ENCODE measurements at places on chromosomes 1 and 21.

GRCh38 chr1:170131984-170132383 lies 13.8 kb upstream of the NTMT2 start:
- DNase-seq: no peak

GRCh38 chr21:42989816-42990650 lies 15.7 kb downstream of the PKNOX1 start:
- no peak for DNase-seq

DNA sequence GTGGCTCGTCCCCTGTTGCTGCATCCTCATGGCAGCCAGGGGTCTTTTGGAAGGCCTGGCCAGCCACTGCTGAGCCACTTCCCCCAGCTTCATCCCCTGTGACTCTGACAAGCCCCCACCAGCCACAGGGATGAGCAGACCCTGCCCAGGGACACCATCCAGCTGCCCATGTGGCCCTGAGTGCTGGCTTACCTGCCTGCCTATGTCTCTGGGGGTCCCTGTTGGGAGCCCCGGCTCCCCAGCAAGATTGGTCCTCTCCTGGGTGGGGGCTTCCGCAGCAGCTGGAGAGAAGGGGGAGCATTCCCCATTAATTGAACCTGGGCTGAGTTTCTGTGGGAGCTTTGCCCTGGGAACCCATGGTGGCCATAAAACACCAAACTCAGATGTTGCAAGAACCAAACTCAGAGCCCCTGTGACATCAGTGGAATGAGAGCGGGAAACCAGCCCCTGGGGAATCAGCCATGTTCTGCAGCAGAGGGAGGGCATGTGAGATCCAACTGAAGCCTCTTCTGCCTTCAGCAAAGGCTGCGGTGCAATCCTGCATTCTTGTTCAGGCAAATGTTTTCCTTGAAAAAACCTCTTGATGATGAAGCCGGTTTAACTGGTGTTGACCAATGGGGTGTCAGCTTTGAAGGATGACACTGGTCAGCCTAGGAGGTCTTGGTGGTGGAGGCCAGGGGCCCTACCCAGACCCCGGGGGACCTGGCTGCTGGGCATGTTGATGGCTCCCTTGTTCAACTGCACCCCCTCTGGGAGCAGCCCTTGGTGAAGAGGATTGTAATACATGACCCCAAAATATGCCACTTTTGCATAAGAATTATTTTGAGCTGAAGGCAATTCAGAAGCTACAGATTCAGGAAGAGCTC lies 28.3 kb upstream of the COL18A1 start:
- DNase-seq: no peak

GRCh38 chr1:180178511-180179161 lies 24.0 kb downstream of the QSOX1 start:
- peak; percentile 37 for DNase-seq

- DNase-seq: no peak
Observed at GRCh38 chr1:248324468-248324867, at the start of gene OR2M7. Gene OR2M7, minus strand, starts transcription at chr1:248324568. Its CDS starts 0 bp downstream, at chr1:248324568.

DNA sequence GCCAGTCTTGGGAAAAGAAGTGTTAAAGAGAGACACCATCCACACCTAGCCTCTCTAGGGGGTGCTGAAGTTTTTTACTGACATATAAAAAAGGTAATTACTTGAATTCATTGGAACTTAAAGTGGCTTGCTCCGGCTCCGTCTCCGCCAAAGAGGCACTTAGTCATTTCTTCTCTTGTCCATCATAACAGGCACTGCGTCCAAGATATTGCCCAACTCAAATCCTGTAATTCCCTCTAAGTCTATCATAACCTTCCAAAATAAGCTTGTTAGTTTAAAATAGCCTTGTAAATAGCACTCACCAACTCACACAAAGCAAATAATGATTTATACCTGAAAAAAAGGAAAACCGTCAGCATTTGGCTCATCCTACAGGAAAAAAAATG lies 160.5 kb downstream of the ZBTB18 start:
- peak; percentile 39 for DNase-seq

DNA sequence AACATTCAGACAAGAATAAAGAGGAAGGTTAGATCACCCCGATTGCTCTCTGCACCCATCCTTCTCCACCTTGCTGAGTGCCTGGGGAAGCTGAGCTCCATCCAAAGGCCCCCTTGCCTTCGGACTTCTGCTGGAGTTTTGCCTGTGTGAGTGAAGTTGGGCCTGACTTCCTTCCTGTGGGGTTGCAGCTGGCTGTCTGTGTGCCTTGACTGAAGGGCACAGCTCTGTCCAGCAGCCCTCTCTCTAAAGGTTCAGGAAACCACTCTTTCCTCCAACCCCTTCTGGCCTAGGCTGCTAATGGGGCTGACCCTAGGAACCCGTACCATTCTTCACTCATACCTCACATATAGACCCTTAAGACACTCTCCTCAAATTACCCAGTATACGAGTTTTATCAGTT lies 173.4 kb upstream of the HMCN1 start:
- no peak for DNase-seq

DNA sequence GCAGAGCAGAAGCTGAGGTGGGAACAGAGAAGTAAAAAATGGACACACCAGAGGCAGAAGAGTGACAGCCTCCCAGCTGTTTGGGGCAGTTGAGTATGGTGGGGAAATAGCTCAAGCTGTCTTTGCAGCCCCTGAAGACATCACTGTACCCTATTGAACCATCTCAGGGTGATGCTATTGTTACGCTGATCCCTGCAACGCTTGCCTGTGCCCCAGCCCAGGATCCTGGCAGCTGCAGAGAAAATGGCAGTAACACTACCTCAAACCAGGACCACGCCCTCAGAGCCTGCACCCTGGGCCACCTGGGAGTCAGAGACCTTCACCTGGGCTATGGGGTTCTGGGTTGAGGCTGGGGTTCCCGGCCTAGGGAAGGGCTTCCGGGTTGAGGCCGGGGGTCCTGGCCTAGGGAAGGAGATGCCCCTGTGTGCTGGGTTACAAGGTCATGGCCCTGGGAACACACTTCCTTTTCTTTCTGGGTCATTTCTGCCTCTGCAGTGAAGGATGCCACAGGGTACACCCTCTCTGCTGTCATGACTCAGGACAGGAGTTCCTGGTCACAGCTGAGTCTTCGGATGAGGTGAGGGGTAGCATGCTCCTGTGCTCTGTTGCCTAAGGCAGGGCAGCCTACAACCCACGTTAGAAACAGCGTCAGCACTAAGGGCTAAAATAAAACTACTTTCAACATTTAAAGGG lies 11.6 kb downstream of the BSND start:
- no peak for DNase-seq

DNA sequence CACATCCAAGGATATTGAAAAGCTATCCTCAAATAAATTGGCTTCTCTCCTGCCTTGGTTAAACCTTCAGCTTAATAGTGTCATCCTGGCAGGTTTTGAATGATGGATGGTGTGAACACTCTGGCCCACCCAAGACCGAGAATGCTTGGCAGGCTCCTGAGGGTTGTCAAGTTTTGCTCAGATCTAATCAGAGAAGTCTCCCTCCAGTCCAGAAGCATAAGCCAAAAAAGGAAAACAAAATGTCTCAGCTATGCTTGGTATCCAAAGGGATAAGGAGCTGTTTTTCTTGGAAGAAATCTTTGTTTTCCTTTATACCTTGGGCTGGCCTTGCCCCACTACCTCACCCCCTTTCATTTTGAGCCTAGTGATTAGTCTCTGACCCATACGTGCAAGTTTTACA lies 172.7 kb downstream of the CRB1 start:
- no peak for DNase-seq

DNA sequence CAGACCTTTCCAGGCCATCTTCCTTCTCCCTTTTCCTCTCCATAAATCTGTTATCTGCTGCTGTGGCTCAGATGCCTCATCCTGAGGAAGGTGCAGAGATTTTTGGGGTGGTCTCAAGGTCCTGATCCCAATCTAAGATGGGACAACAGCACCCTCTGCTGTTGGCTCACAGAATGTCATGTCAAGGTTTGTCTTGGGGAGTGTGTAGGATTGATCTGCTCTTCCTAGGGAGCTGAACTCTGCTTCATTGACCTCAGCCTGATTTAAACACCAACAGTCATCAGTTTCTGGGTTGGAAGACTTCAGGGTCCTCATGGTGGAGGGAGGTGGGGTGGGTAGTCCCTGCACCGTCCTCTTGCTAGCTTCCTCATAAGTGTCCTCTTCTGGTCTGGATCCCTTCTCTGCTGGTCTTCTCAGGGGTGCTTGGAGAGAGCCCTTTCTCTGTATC lies 62.8 kb upstream of the LAX1 start:
- DNase-seq: peak; percentile 46
